ENCODE measurements at places on chromosomes 1 and 21.

- DNase-seq, result no peak
Observed at GRCh38 chr1:182599339-182599738, 4.8 kb downstream of the RGS16 start.

- DNase-seq, result no peak
Observed at GRCh38 chr21:45264146-45264911, 23.4 kb downstream of the POFUT2 start.

GRCh38 chr1:53551428-53551995 is 92.3 kb downstream of the DMRTB1 start:
- no peak for DNase-seq

DNA sequence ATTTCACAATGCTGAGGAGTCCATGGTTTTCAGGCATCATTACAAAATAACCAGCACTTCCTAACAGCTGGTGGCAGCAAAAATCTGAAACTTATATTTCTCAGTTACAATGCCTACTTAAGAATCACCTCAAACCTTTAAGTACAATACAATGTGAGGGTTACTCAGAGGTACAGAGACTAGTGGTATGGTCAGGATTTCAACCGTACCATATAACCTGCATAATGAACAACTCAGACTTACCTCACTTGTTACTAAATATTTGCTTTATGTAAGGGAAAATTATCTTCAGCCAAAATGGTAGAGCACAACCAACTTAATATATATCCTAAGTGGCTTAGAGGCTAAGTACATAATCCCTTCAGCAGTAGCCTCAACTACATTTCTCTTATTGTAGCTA is 344.5 kb downstream of the SMYD3 start:
- no peak for DNase-seq

DNA sequence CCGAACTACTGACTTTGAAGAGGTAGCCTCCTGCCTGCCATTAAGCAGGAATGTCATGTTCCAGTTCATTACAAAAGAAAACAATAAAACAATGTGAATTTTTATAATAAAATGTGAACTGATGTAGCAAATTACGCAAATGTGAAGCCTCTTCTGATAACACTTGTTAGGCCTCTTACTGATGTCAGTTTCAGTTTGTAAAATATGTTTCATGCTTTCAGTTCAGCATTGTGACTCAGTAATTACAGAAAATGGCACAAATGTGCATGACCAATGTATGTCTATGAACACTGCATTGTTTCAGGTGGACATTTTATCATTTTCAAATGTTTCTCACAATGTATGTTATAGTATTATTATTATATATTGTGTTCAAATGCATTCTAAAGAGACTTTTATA is 159.8 kb upstream of the SGIP1 start:
- DNase-seq, result no peak

DNA sequence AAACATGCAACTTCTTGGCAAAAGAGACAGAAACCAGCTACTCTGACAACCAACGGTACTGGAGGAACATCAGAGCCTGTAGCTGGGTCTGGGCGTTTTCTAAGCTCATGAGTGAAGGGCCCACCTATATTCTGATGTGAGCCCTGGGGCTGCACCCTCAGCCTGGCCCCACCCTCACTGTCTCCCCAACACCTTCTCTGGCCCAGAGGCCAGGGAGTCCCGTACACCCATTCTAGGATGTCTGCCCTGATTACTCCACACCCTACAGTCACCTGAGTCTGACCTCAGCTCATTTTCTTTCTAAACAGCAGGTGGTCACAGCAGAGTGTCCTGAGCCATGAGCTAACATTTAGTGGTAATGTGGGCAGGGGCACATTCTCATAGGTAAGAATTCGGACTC is 439.2 kb downstream of the MATN1 start:
- DNase-seq, result no peak

DNA sequence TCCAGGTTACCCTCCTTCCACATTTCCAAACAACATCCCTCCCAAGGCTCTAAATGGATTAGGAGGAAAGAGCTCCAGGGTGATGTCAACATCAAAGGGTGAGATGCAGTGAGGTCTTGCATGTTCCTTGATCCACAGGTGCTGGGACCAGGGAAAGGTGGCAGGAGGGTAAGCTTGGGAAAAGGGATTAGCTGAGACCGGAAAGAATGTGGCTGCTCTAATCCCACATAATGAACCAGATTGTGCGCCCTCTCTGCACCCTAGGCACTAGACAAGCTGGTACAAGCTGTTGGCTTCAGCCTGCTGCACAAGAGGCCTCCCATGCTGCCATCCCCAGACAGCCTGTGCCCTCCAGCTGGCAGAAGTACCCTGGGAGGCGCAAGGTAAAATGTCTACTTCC is 34.9 kb downstream of the PLXNA2 start:
- DNase-seq, result peak; percentile 88

GRCh38 chr1:170618421-170618820 is 45.5 kb upstream of the PRRX1 start:
- DNase-seq, result no peak

DNA sequence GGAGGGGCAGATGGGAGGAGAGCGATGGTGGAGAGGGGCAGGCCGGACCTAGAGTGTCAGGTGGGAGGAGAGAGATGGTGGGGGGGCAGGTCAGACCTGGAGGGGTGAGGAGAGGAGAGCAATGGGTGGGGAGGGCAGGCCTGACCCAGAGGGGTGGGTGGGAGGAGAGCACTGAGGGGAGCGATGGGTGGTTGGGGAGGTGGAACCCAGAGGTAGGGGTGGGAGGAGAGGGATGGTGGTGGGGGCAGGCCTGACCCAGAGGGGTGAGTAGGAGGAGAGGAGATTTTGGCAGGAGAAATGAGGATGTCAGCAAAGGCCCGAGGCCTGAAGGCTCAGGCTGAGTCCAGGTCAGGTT is 157.3 kb upstream of the VAMP3 start:
- no peak for DNase-seq

DNA sequence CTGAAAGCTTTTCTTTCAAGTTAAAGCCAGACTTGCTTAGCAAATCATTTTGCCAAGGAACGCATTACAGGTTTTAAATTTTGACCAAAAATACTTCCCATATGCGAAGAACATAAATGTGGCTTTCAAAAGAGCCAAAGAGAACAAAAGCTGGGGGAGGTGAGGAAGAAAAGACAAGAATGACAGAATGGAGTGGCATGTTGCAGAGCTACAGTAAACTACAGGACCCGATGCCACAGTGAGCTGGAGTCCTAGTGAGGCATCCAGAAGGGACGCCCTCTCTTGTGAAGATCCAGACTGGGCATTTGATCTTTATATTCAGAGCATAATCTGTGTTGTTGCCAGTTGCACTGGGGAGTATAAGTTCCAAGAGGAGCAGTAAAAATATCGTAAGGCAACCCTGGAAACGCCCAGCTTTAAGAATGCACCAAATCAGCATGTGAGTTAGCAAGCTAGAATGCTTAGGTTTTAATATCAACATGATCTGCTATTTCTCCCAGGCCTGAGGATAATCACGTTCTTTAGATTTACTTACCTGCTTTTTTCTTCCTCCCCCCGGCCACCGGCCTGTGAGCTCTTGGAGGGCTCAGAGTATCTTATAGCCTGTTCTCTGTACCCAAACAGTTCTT is 48.4 kb upstream of the HOOK1 start:
- DNase-seq, result no peak

- no peak for DNase-seq
Observed at GRCh38 chr1:160149233-160149632, 2.2 kb upstream of the ATP1A4 start.

GRCh38 chr1:116020668-116021272 is 44.5 kb downstream of the SLC22A15 start:
- DNase-seq, result peak; percentile 12

DNA sequence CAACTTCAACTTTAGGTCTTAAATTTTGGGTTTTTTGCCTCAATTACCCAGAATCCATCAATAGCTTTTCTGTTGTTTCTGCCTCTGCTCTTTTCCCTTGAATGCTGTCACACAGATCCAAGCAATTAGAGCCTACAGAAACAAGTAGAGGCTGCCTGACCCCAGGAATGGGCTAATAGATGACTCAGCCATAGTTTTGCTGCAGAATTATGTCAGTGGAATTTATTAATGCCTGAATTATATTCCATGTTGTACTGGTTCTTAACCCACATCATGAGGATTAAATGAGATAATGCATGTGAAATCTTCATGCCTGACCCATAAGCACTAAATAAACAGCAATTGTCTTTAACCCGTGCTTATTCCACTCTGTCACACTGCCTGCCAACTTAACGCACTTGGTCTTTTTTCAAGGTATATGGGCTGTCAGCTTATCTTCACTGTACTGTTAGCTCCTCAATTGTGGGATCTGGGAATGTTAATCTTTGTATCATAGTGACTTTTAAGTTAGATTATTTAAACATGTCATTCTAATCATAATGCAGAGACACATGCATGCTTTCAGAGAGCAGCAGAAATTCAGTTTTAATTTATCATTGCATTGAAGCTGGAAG is 213.3 kb downstream of the ROR1 start:
- no peak for DNase-seq

DNA sequence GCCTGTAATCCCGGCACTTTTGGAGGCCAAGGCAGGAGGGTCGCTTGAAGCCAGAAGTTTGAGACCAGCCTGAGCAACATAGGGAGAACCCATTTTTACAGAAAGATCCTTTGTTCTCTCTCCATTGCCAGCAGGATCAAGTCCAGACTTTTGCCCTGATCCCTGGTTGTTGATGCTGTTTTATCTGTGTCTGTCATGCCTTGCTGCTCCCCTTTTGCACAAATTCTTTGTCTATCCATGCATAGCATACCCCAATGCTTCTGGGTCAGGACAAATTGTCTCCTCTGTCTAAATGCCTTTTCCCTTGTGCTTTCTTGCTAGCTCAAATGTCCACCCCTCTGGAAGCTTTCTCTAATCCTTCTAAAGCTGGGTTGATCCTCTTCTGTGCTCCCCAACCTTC is 25.3 kb upstream of the FAAH start:
- DNase-seq, result no peak

DNA sequence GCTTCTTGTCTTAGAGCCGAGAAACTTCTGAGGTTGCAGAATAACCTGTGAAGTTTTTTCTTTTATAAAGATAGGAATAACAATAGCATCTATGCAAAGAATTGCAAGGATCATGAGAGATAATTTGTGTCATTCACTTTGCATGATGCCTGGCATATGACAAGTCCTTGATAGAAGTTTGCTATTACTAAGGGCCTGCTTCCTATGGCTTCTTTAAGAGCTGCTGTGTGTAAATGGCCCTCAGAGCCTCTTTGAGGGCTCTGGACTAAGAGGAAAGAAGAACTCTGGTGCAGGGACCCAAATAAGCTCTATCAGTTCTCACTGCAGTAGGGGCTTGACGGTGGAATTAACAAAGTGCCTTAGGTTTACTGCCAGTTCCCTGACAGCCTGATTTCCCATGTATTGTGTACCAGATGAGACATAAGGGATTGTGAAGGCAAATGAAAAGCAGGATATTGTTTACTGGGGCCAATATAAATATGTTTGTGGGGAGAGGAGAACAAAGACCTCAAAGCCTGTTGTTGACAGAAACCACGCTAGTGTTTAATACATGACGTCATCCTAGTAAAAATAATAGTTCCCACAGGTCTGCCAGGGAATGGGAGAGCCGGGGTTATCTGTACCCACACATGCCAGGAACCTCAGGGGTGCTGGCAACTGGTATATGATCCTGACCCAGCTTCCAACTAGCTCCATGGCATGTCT is 131.2 kb upstream of the UBE2U start:
- no peak for DNase-seq

DNA sequence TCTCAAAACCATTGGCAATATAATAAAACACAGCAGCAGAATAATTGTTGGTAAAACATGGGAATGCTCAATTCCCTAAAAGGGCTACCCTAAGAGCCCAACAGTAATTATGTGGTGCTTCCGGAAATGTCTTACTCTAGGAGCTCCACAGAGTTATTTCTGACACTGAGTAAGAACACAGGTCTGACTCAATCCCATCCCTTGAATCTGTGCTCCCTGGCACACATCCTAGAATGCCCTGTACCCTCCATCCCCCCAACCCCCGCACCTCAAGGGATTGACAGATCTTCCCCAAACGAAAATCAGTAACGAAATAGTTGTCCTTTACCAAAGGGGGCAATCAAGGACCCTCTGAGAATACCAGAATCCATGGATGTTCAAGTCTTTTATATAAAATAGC is 71.9 kb downstream of the SMYD2 start:
- no peak for DNase-seq

DNA sequence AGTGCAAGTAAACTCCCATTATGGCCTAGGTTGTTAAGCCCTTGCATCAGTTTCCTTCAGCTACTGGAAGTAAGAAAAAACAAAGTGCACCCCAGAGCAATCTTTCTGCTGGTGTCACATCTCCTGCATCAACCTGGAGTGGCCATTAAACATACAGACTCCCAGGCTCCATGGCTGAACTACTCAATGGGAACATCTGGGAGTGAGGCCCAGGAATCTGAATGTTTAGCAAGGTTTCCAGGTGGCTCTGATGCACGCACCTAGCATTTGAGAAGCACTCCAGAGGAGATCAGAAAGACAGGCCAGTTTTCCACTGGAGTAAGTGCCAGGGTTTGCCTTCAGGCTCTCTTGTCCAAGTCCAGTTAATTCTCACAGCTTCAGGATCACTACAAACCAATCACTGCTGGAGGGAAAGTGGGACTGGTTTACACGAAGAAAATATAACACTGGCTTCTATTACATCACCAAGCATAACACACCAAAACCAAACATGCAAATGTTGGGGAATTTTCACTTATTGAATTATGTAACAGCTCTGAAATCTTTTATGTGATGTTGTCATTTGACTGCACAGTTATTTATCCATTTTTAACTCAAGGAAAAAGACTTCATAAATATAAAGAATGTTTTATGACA is 22.3 kb upstream of the ABCA4 start:
- no peak for DNase-seq

DNA sequence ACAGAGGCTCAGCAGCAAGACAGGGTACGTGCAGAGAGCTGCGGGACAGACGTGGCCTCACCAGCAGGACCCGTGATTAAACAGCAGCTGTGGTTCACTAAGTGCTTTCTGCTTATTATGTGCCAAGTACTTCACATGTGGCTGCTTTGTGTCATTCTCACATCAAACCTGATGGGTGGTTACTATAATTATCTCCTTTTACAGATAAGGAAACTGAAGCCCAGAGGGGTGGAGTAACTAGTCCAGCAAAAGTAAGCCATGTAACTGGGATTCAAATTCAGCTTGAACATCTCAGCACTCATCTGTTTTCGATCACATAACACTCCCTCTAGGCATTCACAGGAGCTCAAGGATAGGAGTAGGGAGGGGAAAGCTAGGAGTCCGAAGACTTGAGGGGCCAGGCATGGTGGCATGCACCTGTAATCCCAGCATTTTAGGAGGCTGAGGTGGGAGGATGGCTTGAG is 50.8 kb upstream of the CLIC4 start:
- DNase-seq, result peak; percentile 86

DNA sequence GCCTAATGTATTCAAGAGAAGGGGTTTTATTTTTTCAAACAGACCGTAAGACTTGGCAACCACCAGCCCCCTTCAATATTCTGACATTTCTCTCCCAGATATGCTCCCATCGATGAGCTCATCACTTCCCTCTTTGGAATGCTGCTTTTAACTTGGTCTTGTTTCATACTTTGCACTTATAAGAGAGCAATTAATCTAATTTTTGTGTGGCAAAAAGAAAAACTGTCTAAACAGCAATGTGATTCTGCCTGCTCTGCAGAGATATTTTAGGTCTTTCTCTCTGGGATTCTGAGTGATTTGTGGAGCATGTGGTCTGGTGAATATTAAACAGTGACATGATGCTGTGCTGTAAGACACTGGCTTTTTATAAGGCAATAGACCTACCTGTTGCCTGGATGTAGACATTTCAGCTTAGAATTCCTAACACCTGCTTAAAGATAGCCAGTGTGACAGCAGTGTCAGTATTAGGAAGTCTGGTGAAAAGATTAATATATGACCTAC is 284.8 kb downstream of the BACH1 start:
- no peak for DNase-seq

GRCh38 chr1:233151861-233152260 is 143.7 kb downstream of the PCNX2 start:
- no peak for DNase-seq

- DNase-seq, result no peak
Observed at GRCh38 chr21:31696424-31696823, 35.5 kb downstream of the SCAF4 start.
